Mesothelial cell of epicardium (in vitro differentiated cells): ENCODE measurements at places on chromosomes 2 and 18. TPM values are rescaled to one million over a fixed set of nuclear protein-coding genes. Genes with fewer than 3 reads are reported as not detected.

DHX57 gene
- total RNA-seq: 32.4 to 33.7 TPM (median 32.9 TPM) in 3 replicates

RNF149 gene
- 52.5 to 59.5 TPM (median 57.6 TPM) in 3 replicates for total RNA-seq

DNA sequence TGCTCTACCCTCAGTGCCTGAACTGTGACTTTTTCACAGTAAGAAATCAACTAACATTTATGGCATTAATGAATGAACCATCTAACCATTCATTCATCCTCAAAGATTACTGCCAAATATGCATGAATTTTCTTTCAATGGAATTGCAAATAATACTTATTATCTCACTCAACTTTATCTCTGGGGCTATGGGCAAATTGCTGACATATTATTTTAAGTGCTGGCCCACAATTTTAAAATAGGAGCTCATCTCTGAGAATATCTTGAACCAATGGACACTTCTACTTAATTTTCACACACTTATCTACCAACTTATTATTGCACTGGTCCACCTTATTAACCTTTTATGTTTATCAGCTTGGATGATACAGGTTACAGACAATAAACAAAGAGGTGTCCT, 182.8 kb downstream of the RBM43 start:
- no peak overlapping the region for H3K4me3 ChIP-seq
- no peaks in the 10 kb centered on the region for H3K27me3 ChIP-seq
- H3K4me1 ChIP-seq: no peaks in the 10 kb centered on the region
- peaks cover 9% of the 10 kb centered on the region for H3K36me3 ChIP-seq
- no peak for DNase-seq

DNA sequence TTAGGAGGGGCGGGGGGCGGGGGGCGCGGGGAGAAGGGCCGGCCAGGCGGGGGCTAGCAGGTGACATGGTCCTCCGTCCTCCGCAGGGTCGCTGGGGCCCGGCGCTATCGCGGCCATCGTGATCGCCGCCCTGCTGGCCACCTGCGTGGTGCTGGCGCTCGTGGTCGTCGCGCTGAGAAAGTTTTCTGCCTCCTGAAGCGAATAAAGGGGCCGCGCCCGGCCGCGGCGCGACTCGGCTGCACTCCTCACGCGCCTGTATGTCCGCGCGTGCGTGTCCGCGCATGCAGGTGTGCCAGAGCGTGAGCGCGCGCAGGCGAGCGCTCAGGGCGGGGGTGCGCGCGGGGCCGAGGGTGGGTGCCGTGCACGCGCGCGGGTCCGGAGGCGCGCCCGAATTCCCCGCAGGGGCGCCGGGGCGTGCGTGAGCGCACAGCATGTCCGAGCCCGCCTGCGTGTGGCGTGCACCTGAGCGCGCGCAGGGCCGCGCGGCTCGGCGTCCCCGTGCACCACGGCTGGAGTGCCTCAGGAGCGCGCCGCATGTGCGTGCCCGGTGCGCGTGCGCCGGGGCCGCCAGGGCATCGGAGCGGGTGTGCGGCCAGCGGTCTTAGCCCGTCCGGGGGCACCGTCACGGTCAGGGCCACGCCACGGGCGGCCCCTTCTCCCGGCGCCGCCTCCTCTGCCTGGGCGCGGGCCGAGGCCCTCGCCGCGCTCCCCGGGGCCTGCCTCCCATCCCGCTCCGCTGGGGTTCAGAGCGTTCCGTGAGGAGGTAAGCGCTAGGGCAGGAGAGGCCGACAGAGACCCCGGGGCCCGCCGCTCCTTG, 6.3 kb downstream of the SNORC start:
- H3K36me3 ChIP-seq: no peaks in the 10 kb centered on the region
- no peak for DNase-seq
- H3K4me1 ChIP-seq: peaks cover 3% of the 10 kb centered on the region
- peak overlapping the region; percentile 60 for H3K4me3 ChIP-seq
- H3K27ac ChIP-seq: no peak overlapping the region
- H3K27me3 ChIP-seq: peaks cover 17% of the 10 kb centered on the region

- no peaks in the 10 kb centered on the region for H3K36me3 ChIP-seq
- H3K4me1 ChIP-seq: peaks cover 2% of the 10 kb centered on the region
- DNase-seq: no peak
- no peak overlapping the region for H3K27ac ChIP-seq
- H3K4me3 ChIP-seq: no peak overlapping the region
Observed at GRCh38 chr2:65504201-65504600, 71.8 kb upstream of the SPRED2 start.

DNA sequence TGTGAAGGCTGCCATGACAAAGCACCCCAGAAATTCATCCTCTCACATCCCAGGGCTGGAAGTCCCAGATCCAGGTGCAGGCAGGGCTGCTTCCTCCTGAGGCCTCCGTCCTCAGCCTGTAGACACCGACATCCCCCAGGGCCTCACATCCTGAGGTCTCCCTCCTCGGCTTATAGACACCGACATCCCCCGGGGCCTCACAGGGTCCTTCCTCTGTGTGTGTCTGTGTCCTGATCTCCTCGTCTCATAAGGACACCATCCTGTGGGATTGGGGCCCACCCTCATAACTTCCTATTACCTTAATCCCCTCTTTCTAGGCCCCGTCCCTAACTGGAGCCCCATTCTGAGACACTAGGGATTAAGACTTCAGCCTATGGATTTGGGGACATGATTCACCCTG, 92.0 kb upstream of the SNTG2 start:
- no peak overlapping the region for H3K27ac ChIP-seq
- DNase-seq: no peak
- H3K36me3 ChIP-seq: no peaks in the 10 kb centered on the region

DNA sequence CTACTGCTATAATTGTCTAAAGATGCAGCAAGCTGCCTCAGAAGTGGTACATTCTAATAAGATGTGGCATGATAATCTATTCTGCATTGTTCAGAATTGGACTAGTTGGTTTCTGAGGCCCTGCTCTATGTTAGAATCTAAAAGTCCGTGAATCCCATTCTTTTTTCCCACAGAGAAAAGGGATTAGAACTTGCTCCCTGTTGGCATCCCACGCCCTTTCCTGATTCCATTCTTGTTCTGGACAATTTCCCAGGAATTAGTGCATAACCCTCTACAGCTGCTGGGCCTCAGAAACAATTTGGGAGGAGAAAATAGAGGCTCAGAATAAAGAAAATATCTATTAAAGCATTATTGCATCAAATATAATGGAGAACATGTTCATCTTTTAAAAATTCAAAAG, 282.7 kb downstream of the NRXN1 start:
- H3K27ac ChIP-seq: no peak overlapping the region
- H3K27me3 ChIP-seq: no peaks in the 10 kb centered on the region
- no peaks in the 10 kb centered on the region for H3K36me3 ChIP-seq
- H3K4me1 ChIP-seq: peaks cover 19% of the 10 kb centered on the region

DNA sequence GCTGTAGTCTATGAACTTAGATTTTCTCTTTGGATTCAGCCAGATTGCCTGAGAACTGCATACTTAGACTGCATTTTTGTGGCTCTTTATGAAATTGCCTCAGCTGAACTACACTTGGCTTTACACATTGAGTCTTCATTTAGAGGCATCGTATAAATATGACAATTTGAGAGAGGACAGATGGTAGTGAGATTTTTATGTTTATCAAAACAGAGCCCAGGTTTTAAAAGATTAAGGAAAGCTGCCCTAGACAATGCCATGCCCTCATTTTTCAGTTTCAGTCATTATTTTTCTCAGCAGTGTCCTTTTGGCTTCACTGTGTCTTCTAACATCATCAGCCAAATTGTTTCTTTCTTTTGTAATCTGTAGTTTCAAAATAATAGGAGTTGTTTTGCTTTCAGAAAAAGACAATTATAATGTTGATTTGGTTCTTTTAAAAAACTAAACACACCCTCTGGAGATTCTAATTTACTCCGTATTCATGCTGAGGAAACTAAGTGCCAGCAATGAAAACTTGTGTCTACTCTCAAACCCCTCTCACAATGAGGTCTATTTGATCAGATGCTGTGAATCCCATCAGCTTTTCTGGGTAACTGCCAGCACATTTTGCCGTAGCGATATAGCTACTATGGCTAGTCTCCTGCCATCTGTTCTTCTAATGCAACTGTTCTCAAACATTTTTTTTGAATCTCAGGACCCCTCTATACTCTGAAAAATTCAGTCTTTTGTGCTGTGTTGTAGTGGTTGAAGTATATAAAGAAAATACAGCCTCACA, 46.2 kb downstream of the TWSG1 start:
- DNase-seq: no peak
- no peak overlapping the region for H3K4me3 ChIP-seq
- peaks cover 2% of the 10 kb centered on the region for H3K4me1 ChIP-seq
- peaks cover 29% of the 10 kb centered on the region for H3K36me3 ChIP-seq
